ENCODE measurements at places on chromosomes 13 and 19.

DNA sequence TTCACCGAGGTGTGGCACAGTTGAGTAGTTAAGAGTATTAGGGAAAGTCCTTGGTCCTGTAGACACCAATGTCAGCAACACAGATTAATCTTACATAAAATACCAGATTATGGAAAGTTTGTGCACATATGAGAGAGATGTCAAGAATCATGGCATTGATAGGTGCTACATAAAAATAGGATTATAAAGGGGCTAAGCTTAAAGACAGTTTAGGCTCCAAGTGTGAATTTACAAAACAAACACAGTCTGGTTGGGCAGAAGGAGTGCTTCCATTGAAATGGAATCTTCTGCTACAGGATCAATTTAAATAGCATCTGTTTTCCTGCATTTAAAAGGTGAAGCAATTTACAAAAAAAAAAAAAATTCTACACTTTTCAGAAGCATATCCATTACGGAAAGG is 292.9 kb downstream of the DNAJC15 start:
- DNase-seq: no peak

DNA sequence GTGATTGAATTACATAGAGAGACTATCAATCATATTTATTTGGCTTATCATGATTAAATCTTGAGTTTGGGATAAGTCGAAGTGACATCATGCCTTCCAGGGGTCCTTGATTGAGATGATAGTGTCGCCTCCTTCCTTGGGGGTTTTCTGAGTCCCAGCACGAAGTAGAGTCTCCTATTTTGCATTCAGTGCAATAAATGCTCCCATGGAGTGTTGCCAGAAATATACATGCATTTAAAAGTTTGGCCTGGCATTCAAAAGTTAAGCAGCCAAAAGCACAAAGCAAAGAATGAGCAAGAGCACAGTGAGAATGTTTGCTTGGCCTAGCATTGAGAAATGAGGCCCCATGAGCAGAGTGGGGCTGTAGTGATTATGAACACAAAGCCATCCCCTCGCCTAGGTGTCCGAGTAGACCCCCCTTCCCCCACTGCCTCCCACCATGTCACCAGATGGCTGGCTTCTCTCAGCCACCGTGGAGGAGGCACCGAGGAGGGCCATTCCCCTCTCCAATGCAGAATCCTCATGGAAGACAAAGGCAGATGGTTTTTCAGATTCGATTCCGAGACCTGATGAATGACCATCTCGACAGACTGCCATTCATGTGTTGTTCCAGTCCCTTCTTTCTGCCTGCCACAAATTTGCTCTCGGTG is 58.8 kb upstream of the UBL3 start:
- DNase-seq: no peak

DNA sequence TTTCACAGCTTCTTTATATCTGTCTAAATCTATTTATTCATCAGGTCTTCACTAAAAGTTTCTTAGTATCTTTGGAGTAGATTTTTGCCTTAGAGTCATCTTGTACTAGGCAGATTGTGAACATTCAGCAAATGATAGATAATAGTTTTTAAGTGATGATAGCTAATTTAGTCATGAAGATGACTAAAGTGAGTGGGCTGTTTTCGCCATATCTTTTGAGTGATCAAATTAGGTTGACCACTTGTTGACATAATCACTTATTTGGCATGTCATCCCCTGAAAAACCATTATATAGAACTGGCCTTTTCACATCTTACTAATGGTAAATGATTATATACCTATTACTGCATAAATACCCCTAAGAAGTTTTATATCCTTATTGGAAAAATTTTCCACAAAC is 999.2 kb downstream of the PCDH17 start:
- DNase-seq: no peak

DNA sequence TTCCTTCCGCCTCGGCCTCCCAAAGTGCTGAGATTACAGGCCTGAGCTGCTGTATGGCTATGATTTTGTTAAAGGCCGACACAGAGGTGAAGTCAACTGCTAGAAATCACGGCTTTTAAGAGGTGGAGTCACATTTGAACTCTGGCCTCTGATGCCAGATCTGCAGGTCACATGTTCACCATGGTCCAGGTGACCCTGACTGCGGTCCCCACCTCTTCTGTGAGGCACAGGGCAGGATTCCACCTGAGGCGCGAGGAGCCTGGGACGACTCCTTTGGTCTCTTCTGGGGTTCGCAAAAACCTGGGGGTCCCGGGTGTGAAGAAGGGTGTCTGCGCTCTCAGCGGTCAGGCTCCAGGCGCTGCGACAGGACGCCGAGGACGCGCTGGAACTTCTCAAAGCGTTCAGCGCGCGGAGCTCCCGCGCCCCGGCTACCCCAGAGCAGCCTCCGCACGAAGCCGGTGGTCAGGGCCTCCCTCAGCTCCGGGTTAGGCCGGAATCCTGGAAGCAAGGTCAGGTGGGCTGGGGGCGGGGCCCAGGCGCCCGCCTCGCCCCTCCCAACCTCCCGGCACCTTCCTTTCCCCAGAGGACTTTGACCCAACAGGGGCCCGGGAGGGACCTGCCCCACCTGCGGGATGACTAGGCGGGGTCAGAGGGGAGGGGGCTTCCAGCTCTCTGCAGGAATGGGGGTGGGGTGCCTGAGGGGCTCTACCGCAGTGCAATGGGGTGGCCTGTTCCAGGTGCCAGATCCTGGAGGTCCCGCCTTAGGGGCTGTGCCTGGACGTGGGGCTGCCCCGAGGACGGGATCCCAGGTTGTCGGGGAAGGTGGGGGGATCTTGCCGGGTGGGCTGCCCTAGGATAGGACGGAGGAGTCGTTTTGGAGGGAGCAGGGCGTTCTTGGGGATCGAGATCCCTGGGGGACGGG is 13.0 kb downstream of the TRIP10 start:
- no peak for DNase-seq

DNA sequence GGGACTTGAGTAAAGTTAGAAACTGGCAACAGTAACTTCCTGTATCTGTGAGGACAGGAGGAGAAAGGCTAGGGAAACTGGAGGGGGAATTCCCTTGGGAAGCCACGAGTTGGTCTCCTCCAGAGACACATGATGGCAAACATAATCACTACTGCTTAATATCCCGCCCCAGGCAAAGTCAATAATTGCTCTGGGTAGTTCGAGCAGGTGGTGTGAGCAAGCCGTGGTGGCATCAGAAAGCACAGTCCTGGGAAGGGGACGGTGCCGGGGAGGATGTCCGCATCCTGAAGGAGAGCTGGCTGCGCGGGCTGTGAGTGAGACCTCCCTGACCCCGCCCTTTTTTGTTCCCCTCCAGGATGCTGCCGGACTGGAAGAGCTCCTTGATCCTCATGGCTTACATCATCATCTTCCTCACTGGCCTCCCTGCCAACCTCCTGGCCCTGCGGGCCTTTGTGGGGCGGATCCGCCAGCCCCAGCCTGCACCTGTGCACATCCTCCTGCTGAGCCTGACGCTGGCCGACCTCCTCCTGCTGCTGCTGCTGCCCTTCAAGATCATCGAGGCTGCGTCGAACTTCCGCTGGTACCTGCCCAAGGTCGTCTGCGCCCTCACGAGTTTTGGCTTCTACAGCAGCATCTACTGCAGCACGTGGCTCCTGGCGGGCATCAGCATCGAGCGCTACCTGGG is 1.4 kb downstream of the FFAR2 start:
- DNase-seq: no peak

GRCh38 chr13:112671359-112671758 is 18.5 kb upstream of the ATP11A start:
- no peak for DNase-seq

- no peak for DNase-seq
Measured at GRCh38 chr19:15913384-15913783, 15.5 kb upstream of the CYP4F2 start.

DNA sequence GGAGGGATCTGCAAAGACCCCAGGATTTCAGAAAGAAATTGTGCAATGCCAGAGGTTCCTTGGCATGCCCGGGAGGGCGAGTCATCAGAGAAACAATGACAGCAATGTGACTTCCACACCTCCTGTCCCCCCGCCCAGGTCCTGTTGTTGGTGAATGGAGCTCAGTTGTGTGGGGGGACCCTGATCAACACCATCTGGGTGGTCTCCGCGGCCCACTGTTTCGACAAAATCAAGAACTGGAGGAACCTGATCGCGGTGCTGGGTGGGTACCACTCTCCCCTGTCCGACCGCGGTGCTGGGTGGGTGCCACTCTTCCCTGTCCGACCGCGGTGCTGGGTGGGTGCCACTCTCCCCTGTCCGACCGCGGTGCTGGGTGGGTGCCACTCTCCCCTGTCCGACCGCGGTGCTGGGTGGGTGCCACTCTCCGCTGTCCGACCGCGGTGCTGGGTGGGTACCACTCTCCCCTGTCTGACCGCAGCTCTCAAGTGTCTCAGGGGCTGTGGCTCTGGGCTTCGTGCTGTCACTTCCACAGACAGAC is 5.2 kb upstream of the F10 start:
- DNase-seq: no peak

- DNase-seq: no peak
Measured at GRCh38 chr13:111152844-111153243, 37.7 kb downstream of the ARHGEF7 start.

DNA sequence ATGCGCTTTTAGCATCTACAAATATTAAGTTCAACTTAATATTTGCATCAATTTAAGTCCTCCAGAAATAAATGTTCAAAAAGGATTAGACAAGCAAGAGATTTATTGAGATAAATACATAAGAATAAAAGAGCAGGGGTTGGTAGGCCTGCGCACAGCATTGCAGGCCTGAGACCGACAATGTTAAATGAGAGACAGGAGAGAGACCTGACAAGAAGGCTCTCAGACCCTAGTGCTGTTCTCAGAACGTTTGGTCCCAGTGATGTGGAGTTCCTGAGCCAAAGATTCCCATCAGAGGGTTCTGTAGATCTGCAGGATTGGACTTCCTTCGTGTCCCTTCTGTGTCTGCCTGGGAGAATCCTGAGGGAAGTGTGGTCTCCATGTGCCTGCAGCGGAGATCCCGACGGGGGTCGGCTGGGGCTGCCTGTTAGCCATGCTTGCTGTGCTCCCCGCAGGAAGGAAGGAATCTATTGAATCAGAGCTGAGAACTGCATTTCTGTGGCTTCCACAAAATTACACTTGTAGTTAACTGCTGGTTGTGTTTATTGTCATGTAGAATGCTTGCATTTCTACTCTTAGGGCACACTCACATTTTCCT is 369.9 kb upstream of the SLC10A2 start:
- no peak for DNase-seq

GRCh38 chr13:64186071-64186470 is 2770.4 kb upstream of the PCDH20 start:
- no peak for DNase-seq

GRCh38 chr19:13082192-13083007 is 20.3 kb downstream of the LYL1 start:
- no peak for DNase-seq
